SK-N-MC (cell line): ENCODE measurements at places on chromosomes 1 and 21.

DNA sequence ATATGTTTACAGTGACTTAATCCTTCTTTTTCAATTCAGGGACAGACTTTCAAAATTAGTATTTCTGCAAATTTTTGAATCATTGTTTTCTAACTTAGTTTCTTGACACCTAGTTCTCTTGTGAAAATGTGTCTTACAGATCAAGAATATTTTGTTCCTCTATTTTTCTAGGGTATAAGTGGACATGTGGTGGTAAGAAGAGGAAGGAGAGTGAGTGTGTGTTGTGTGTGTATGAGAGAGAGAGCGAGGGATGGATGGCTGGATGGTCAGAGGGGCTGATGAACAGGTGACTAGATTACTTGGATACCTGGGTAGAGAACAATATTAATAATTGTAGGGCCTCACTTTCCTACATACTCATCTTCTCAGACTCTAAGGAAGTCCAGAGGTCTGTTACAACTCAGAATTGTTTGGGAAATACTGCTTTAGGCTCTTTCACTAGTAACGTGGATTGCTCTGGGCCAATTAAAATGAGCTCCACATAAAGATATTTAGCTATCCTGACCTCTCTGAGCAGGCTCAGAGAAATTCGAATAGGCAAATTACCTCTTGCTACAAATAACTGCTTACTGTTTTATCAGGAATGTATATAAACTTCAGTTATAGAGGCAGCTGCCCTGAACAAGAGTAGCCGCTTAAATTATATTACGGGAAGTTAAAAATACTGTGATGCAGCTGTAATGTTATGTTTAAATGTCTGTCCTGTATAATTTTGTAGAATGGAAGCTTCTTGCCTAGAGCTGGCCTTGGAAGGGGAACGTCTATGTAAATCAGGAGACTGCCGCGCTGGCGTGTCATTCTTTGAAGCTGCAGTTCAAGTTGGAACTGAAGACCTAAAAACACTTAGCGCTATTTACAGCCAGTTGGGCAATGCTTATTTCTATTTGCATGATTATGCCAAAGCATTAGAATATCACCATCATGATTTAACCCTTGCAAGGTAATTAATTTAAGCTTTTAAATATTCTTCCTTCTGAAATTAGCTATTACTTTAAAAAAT lies 19.7 kb downstream of the GPSM2 start:
- no peak for DNase-seq

DNA sequence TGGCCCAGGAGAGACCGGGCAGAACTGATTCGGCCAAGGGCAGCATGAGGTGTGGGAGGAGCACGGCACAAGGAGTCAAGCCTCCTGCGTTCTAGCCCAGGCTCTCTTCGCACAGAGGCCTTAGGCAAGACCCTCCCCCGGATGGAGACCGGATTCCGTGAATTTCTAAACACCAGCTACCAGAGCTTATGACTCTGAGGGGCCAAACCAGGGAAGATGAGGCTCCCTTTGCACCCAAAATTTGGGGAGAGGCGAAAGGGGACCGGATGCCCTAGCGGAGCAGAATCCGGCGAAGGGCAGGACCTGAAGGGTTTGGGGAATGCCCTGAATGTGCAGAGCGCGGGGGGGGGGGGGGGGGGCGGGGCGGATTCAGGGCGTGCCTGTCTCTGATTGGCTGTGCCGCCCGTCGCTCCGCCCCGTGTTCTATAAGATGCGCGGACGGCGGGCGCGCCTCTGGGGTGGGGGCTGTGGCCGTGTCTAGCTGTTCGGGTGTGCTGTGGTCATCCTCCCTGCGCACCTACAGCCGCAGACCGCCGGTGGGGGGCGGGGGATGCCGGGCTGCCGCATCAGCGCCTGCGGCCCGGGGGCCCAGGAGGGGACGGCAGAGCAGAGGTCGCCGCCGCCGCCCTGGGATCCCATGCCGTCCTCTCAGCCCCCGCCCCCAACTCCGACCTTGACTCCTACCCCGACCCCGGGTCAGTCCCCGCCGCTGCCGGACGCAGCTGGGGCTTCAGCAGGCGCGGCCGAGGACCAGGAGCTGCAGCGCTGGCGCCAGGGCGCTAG lies at the start of gene TRNP1:
TSS of gene TRNP1 (plus strand) at position 456 of the 783 bp plus-strand sequence. CDS start at position 551, 95 bp downstream.
- DNase-seq: no peak

GRCh38 chr1:3003039-3003940 lies 18.0 kb upstream of the ACTRT2 start:
- no peak for DNase-seq

DNA sequence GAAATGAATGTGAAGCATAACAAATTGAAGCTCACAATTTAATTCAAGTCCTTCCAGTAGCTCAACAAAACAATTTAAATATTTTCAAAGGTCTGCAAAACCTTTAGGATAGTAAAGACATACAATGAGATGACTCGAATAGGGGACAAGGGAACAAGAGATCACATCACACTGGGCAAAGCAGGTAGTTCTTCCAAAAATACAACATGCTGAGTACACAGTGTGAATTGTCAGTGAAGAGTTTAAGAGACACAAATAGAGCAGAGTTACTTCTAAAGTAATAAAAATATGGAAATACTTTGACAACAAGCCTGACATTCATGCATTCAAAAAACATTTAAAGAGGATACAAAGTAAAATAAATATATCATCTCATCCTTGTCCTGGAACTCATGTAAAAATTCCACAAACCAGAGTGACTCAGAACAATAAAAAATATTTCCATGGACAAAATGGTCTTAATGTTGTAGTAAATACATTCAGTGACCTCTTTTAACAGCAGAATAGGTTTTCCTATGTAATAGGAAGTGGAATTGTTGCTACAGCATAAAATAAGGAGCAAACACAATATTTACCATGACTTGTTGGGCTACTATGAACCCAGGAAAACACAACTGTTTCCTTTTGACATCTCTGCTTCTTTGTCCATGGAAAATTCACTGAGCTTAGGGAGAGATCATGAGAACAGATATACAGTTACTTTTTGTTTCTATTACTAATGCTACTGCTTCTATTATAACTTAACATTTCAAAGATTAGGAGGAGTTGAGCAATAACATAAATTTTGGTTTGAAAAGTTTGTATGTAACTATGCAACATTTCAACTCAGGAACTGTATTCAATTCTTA lies 83.7 kb upstream of the BCL10 start:
- DNase-seq: no peak

DNA sequence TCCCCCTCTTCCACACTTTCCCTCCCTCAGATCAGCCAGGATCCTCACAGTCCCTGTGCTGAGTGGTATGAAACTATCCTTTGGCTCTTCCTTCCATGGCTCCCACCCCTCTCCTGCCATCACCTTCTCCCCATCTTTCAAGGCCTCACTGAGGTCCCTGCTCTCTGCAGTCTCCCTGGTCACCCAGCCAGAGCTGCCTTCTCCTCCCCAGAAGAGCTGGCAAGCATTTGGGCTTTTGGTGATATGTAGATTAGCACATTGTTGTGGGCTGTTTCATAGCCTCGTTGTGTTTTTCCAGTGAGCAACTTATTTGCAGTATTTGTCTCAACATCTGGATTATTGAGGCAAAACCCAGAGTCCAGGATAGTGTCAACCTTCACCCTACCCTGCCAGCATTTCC lies 2.2 kb downstream of the CSF1 start:
- no peak for DNase-seq

DNA sequence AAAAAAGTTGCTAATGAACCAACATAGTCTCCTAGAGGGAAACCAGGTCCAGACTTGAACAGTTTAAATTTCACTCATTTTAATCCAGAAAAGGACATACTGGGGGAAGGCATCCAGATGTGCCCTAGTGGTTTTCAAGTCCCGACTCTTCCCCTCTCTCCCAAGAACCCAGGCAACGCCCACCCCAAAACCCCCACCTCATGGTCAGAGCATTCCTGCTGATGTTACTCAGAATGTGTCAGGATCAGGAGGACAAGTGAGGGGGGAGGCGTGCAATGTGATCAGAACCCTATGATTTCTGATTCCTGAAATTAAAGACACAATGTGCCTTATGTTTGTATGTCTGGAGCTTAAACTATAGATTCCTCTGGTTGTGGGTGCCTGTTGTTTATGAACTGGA lies 1.6 kb upstream of the CTSK start:
- no peak for DNase-seq

DNA sequence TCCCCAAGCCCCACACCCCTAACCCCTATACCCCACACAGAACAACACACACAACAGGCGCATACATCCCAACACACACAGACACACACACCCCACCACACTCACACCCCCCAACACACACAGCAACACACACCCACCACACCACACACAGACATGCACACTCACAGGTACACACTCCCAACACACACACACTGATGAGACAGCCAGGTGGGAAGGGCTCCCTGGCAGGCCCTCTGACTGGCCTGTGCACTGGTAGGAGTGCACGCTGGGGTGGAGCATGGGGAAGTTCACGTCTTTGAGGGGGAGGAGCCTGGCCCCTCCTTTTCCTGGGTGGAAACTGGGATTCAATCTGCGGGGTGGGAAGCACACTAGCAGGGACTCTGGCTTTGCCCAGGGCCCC lies 116.7 kb downstream of the RHOU start:
- DNase-seq: no peak

DNA sequence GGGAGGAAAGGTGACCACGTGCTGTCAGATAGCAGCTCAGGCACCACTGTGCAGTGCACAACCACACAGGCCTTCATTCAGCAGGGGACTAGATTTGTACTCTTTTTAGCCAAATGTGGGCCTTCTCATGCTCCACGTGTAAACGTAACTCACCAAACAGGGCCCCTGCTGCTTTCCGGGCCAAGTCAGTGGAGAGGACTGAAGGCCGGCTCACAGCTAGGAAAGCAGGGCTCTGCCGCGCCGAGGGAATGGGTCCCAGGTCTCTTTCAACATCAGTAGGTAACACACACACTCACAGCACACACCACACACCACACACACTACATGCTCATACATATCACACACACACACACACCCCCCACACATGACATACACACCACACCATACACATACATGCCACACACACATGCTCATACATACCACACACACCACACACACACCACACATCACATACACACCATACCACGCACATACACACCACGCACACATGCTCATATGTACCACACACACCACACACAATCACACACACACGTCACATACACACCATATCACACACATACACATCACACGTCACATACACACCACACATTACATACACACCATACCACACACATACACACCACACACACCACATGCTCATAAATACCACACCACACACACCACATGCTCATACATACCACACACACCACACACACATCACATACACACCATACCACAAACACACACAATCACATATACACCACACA lies 124.0 kb upstream of the ERG start:
- no peak for DNase-seq

GRCh38 chr21:34123609-34124008 lies 50.2 kb downstream of the MRPS6 start:
- no peak for DNase-seq

DNA sequence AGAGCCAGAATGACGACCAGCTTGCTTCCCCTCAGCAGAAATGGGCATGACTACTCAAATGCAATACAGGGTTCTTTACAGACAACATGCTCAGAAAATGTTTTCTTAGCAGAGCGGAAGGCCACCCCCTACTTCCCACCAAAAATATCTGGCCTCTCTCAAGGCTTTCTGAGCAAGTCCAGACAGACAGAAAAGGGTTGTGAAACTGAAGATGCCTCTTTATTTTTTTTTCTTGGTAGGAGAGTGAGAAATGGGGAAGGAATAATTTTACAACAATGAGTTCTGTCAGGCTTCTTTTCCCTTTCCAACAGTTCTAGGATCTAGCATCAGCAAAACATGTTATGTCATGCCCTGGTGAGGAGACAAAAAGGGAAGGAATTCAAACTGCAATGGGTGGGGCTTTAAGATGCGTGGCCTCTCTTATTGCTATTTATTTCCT lies 172.0 kb upstream of the CAMK1G start:
- DNase-seq: no peak

DNA sequence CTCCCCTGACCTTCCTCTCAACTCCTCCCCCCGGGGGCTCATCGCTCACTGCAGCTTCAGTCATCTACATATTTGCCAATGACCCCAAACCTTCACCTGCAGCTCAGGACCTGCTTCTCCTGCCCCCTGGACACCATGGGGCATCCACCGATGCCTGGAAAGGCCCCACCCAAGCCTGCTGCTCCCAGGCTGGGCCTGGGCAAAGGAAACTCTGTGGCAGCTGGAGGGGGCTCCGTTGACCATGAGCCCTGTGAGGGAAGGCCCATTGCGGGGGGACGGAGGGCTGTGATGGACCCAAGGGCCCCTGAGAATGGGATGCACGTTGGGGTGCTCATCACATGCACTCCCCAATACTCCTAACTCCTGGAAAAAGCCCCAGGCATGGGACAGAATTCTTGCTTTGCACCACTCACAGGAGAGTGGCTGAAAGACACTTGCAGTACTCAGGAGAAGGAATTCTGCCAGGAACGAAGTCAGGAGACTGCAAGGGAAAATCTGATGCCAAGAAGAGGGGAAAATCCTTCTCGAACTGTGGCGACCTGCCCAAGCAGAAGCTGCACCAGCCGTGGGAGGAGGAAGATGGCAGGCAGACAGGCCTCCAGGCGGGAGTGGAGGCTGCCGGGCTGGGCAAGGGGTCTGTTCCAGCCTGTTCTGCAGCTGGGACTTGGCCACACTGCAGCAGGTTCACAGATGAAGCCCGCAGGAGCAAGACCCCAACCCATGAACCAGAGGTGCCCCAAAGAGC lies 18.4 kb downstream of the MATN1 start:
- DNase-seq: no peak

DNA sequence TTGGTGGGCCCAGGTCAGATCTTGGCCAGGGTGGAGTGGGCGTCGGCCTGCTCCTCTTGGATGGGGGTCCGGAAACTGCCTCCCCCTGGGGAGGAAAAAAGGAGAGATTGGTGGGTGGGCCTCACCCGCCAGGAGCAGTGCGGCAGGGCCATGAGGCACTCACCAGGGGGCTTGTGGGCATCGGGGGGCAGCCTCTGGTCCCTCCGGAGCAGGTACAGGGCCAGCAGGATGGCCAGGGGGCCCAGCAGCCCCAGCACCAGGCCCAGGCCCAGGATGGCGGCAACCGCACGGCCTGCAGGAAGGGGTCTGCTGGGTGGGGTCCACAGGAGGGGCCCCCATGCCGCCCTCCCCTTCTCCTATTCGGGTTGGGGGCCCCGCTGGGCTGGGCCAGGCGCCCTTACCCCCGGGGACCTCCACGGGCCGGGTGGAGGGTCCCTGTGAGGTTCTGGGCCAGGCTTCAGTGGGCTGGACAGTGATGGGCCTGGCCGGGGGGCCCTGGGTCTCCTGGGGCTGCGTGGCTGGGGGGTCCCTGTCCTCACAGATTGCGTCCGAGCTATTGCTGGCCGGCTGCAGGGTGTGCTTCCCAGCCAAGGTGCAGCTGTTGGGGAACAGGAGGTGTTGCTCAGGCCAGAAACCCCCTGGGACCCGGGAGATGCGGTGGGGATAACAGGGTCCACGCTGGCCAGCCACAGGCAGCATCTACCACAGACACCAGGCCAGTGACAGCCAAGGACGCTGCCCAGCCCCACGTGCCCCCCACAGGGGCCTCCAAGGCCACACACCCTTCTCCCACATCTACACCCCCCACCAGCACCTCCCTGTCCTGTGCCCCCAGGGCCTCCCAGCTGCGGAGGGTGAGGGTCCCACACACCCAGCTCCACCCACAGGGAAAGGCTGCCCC lies 2.2 kb downstream of the TNFRSF4 start:
- no peak for DNase-seq

- DNase-seq: no peak
These were observed 1.0 kb downstream of the S100A4 start for GRCh38 chr1:153544453-153545066.

GRCh38 chr1:241624935-241625334 lies 15.2 kb downstream of the CHML start:
- no peak for DNase-seq
